ENCODE measurements at places on chromosomes 2 and 18. TPM values are rescaled to one million over a fixed set of nuclear protein-coding genes. Genes with fewer than 3 reads are reported as not detected.

Gene SLC5A7
- total RNA-seq: 0.11 TPM

Gene CYRIA
- total RNA-seq: 5.1 TPM

Gene EMILIN1
- 25.8 TPM for total RNA-seq

Gene TRIB2
- total RNA-seq: 33.4 TPM

Gene NGEF
- 0.51 TPM for total RNA-seq

Measured in Right ventricle myocardium inferior (tissue), 1 donor.